ENCODE measurements at places on chromosomes 4 and X. TPM values are rescaled to one million over a fixed set of nuclear protein-coding genes. Genes with fewer than 3 reads are reported as not detected.

GRCh38 chrX:86194758-86195157, 46.5 kb downstream of the DACH2 start:
- DNase-seq = no peak

The CCDC110 gene
- total RNA-seq = 2.0 TPM

The ZMAT1 gene
- 5.6 TPM for total RNA-seq

The ZCCHC18 gene
- 0.99 TPM for total RNA-seq

DNA sequence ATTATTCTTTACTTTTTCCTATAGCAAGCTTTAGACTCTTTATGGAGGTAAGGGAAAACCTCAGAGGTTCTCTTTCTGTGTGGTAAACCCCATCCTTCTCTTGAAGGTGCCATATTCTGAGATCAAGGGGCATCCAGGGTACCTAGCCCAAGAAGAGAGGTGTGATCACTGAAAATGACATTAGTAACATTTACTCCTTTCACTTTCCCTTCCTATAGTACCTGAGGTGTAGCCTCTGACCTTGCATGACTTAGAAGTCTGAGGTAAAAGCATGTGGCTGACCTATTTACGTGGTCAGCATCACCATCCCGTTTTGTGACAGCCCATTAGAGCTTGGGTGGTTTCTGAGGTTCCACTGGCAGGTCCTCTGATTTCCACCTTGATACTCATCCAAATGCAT, 25.7 kb downstream of the SGMS2 start:
- DNase-seq = no peak

GRCh38 chr4:20724915-20725314, 24.7 kb downstream of the PACRGL start:
- no peak for DNase-seq

- no peak for DNase-seq
Observed at GRCh38 chrX:68534691-68535090, 35.8 kb downstream of the YIPF6 start.

- DNase-seq = no peak
Observed at GRCh38 chr4:149048451-149049143, 606.4 kb upstream of the NR3C2 start.

The AADAT gene
- total RNA-seq = 2.2 TPM

The MAGEA4 gene
- total RNA-seq = not detected

The RBM47 gene
- total RNA-seq = 2.7 TPM

GRCh38 chr4:105145903-105146275, 787 bp upstream of the TET2 start:
- peak; percentile 33 for DNase-seq

GRCh38 chrX:49988143-49988542, 65.7 kb downstream of the CLCN5 start:
- no peak for DNase-seq

The PAGE1 gene
- total RNA-seq = not detected

GRCh38 chr4:126242679-126243390, 928.1 kb downstream of the FAT4 start:
- peak; percentile 63 for DNase-seq

DNA sequence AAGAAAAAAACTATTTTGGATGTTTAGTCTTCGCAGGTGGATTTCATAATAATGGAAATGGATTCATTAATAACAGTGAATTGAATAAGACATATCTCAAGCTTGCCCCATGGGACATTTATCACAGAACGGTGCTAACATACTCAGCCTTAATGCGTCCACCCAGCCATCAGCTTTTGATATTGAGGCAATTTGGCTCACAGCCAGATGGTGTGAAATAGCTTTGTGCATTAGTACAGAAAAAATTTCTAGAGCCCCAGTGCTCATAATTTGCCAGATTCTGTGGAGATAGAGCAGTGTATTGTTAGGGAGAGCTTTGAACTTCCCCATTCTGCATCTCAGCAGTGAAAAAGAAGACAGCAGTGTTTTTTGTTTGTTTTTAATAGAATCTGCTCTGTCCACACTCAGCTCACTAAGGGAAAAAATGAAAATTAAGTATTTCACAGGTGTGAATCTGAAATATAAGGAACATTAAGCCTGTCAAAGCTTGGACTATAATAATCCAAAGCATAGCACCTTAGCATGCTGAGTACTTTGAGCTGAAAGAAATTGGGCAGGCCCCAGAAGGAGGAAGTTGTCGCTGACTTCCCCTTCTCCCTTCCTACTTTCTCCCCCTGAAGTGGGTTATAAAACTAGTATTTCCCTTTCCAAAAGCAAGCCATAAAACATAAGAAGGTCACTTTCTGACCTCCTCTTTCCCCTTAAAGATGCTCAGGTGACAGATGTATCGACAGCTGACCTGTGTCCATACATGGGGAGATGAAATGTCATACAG, 295.8 kb downstream of the MAGEB5 start:
- DNase-seq = no peak

GRCh38 chrX:129843209-129843458, 552 bp downstream of the ZDHHC9 start:
- DNase-seq = no peak

GRCh38 chr4:153013202-153013977, 77.3 kb downstream of the FHDC1 start:
- no peak for DNase-seq

DNA sequence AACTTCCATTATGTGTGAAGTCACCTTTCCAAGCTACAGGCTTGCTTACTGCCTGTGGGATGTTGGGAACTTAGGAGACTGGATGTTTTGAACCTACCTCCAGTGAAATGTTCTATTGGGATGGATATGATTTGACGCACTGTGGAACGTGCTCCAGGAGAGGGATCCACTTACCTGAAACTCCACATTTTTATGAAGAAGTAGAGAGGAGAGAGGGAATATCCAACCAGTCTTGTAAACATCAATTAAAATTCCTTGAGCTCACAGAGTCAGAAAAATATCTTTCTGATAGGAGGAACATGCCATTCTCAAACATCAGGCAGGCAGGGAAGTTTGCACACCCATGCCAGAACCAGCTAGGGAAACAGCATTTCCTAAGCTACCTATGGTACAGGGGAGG, 91.1 kb upstream of the MAOA start:
- DNase-seq = no peak

DNA sequence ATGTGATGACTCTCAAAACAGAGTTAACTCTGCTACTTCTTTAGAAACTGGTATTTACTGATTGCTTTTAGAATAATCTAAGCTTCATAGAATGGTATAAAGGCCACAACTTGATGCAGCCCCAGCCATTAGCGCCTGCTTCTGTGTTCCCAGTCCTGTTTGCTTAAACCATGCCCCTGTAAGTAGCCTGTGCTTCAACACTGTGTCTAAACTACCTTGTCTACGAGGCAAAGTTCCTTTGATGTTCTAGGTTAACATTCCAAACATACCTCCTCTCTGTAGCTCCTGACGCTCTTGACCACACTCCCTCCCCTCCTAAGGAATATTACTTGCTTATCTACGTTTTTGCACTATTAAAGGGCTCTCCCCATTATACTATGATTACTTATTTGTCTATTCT, 352.5 kb upstream of the ADGRL3 start:
- no peak for DNase-seq

The ETDB gene
- total RNA-seq = not detected

The TBC1D25 gene
- total RNA-seq = 14.5 TPM

DNA sequence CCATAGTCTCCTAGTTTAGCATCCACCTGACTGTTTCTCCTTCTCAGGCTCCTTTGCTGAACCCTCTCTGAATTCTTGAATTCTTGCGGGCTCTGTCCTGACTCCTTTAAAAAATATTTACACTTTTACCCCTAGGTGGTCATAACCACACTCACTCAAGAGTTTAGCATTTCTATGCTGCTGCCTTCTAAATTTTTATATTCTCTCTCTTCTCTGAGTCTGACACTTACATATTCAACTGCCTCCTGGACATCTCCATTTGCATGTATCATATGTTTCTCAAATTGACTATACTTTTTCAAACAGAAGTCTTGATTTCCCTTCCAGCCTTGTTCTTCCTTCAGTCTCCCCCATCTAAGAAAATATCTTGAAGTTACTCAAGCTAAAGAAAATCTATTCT, 31.6 kb downstream of the ARL9 start:
- no peak for DNase-seq

DNA sequence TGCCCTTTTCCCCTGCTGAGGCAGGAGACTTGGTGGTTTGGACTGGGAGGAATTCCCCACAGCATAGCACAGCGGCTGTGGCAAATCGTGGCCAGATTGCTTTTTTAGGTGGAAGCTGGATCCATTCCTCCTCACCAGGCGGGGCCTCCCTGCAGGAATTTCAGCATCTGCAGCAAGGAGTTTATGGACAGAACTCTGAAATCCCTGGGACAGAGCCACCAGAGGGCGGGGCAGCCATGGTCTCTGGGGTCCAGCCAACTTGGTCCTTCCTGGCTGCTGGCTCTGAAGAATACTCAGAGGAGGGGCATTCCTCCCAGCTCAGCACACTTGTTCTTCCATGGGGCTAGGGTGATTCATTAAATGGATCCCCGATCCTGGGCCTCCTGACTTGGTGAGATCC, 794.3 kb downstream of the SH3BGRL start:
- no peak for DNase-seq

GRCh38 chr4:22483551-22483981, 32.3 kb downstream of the ADGRA3 start:
- no peak for DNase-seq

All from left ventricle myocardium inferior (tissue), 1 donor.